Neural progenitor cell (in vitro differentiated cells): ENCODE measurements at places on chromosomes 11 and 22. TPM values are rescaled to one million over a fixed set of nuclear protein-coding genes. Genes with fewer than 3 reads are reported as not detected.

DNA sequence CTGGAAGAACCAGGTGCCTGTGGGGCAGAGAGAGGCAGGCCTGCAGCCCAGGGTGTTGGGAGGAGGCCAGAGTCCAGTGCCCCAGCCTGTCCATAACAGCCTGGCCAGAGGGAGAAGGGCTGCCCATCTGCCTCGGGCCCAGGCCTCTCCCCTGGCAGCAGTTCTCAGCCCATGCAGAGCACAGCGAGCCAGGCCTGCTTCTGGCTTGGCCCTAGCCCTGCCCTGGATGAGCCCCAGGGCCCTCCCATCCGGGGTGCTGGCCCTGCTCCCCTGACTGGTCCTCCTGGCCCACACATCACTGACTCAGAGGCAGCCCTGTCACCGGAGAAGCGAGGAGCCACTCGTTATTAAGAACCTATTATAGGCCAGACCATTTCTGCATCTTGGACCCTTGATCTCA is 19.7 kb upstream of the MYRF start:
- no peaks in the 10 kb centered on the region for H3K27me3 ChIP-seq
- H3K36me3 ChIP-seq: no peaks in the 10 kb centered on the region
- no peak overlapping the region for H3K27ac ChIP-seq
- no peaks in the 10 kb centered on the region for H3K4me1 ChIP-seq

DNA sequence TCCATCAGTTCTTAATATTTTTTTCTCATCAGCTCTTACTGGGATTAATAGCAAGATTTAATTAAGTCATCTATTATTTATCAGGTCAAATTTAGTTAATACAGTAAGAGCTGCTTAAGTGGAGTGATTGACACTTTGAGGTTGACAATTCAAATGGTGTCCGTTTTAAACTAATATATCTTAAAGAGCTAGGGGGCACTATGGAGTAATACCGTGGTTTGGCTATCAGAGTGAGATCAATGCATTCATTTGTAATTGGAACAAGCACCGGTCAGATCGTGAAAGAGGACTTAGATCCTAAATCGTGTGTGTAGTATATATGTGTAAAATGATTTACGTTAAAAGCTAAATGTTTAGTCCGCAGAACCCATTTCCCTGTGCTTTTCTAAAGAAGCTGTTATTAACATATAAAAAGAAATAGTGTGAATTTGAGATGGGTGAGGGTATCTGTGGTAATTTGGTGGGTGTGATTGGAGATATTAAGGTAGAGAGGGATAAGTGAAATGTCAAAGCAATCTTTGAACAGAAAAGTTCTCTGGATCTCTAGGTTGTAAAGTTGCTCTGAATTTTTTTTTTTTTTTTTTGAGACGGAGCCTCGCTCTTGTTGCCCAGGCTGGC is 2.3 kb downstream of the SIK2 start:
- H3K4me1 ChIP-seq: peaks cover 12% of the 10 kb centered on the region
- H3K27me3 ChIP-seq: peaks cover 21% of the 10 kb centered on the region
- no peaks in the 10 kb centered on the region for H3K36me3 ChIP-seq
- H3K27ac ChIP-seq: no peak overlapping the region

- H3K4me1 ChIP-seq: peaks cover 7% of the 10 kb centered on the region
- no peak overlapping the region for H3K27ac ChIP-seq
- no peaks in the 10 kb centered on the region for H3K36me3 ChIP-seq
- no peak for DNase-seq
- no peaks in the 10 kb centered on the region for H3K27me3 ChIP-seq
Observed at GRCh38 chr22:19981171-19981960, 35.3 kb downstream of the ARVCF start.

RBM4B gene
- total RNA-seq: 30.2 and 40.6 TPM in 2 replicates

DNA sequence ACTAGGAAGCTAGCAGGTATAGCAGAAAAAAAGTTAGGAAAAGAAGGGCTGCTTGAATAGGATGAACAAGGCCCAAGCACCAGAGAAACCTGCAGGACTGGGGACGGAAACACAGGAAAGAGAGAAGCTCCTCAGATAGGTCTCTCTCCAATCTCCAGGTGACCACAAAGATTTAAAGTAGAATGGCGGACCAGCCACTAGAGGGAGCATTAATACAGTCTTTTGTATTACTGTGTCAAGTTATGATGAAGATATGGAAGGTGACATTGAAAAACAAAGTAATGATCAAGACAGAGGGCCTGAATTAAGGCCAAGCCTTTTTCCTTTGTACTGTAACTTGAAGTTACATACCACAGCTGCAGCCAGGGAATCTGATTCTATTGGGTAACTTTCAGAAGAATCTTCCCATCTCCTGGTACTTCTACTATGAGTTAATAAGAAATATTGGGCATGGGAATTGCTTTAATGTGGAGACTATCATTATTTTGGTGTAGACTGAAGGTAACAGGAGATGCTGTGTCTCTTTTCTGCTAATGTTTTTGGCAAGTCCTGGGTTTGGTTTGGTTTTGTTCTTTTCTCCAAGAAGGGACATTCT is 33.8 kb downstream of the OR2AG2 start:
- no peak overlapping the region for H3K27ac ChIP-seq
- H3K4me3 ChIP-seq: no peak overlapping the region
- DNase-seq: peak; percentile 24
- no peaks in the 10 kb centered on the region for H3K4me1 ChIP-seq
- no peaks in the 10 kb centered on the region for H3K36me3 ChIP-seq

DNA sequence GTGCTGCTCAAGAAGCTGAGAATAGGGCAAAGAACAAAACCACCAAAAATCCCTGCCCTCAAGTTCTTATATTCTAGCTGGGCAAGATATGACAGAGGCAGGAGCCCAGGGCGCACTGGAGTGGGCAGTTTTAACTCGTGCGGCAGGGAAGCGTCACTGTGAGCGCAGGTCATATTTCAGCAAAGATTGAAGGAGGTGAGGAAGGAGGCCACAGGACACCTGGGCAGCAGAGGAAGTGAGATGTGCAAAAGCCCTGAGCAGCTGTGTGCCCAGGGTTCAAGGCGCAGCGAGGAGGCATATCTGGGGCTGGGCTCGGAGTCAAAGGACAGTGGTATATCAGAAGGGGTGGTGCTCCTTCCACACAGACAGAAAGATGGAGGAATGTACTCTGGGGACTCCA is 13.5 kb downstream of the KCNC1 start:
- H3K36me3 ChIP-seq: no peaks in the 10 kb centered on the region
- H3K27me3 ChIP-seq: no peaks in the 10 kb centered on the region
- DNase-seq: no peak
- H3K4me1 ChIP-seq: no peaks in the 10 kb centered on the region

SCGB2A2 gene
- total RNA-seq: not detected in 2 replicates

- no peaks in the 10 kb centered on the region for H3K36me3 ChIP-seq
- no peak overlapping the region for H3K4me3 ChIP-seq
- no peak for DNase-seq
Observed at GRCh38 chr11:73287400-73288101, 15.4 kb downstream of the P2RY6 start.

DNA sequence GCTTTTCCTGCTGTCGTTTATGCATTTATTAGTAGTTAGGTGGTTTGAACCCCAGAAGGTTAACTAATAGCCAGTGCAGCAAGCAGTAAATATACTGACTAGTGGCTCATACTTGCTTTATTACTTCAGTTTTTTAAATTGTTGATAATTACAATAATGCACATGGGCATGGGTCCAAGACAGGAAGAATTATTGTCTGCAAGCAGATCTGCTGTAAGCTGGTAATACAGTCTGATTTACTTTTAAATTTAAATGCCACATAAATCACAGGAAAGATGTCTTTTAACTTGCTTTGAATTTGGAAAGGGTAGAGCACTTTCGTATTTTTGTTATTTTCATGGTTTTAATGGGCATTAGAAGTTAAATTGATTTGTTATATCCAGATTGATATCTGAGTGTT is 27.1 kb downstream of the APLP2 start:
- no peak overlapping the region for H3K4me3 ChIP-seq
- no peak for DNase-seq
- H3K27ac ChIP-seq: no peak overlapping the region
- no peaks in the 10 kb centered on the region for H3K36me3 ChIP-seq
- peaks cover under 1% of the 10 kb centered on the region for H3K4me1 ChIP-seq

DNA sequence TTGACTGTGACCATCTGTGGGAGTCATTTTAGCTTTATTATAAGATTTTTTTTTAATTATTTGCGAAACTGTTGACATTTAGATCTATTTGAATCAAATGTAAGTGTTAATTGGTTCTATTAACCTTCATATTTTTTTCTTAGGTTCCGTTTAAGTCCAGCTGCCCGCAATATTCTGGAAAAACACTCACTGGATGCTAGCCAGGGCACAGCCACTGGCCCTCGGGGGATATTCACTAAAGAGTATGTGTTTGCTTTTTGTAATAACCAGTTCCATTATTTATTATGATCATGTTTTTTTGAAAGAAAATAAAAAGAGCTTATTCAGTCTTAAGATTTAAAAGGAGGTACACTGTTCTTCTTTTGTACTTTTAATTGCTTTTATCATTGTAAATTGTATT is 43.9 kb downstream of the PDHX start:
- H3K36me3 ChIP-seq: no peaks in the 10 kb centered on the region
- H3K27me3 ChIP-seq: no peaks in the 10 kb centered on the region
- DNase-seq: no peak
- H3K4me1 ChIP-seq: peaks cover 8% of the 10 kb centered on the region
- no peak overlapping the region for H3K27ac ChIP-seq

HBG2 gene
- total RNA-seq: not detected in 2 replicates

FIBP gene
- total RNA-seq: 92.1 and 113 TPM in 2 replicates

MFNG gene
- total RNA-seq: 2.3 and 10.6 TPM in 2 replicates

DNA sequence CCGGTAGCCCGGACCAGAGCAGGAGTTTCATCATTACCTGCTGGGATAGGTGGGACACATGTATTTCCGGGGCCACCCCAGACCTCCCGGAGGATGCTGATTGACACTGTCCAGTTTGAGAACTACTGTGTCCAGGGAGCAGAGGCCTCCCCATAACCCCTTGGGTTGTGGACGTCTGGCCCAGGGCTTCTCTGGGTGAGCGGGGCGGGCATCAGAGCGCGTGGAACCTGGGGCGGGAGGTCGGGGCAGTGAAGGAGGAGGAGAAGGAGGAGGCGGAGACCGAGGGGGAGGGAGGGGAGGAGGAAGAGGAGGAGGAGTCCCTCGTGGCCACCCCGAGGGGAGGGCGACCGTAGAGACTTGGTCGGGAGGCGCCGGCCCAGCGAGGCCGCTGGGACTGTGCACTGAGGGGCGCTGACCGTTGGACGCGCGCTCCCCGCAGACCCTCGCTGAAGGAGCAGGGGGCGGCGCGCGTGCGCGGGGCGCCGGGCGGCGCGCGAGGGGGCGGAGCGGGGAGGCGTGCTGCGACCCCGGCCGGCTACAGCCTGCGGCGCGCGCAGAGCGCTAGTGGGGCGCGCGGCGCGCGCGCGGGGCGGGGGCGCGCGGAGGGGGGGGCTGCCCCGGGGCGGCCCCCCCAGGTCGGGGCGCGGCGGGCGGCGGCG is at the start of gene GRK3:
Gene GRK3, plus strand, starts transcription at position 356 of the 659 bp plus-strand sequence. CDS start 366 bp downstream, outside the sequence.
- H3K27ac ChIP-seq: no peak within 1 kb of the TSS
- peaks cover 32% of the 10 kb centered on the region for H3K4me1 ChIP-seq
- H3K4me3 ChIP-seq: peak within 1 kb of the TSS; percentile 99
- DNase-seq: peak; percentile 90
- H3K36me3 ChIP-seq: no peaks in the 10 kb centered on the region

DNA sequence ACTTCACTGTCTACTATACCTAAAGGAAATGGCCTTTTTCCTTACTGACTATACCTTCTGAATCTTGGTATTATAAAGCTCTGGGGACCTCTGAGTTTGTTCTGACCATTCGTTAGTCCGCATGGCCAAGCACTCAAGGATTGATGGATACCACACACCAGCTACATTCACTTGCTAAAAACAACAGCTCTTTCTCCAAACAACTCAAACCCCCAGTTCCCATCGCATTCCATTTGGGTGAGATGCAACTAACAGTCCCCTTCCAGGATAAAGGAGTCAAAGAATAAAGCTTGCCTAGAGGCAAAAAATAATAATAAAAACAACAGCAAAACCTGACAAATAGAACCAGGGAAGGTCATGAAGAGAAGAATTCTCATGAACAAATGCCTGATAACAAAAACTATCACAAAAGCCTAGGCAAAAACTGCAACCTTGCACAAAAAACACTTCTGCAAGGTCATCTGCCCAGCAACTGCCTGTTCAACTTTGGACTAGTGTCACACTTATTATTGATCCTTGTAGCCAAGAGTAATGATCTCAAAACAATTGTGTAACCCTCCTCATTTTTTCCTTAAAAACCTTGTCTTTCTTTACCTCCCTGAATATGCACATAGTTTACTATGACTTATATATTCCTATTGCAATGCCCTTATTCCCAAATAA is 139.0 kb upstream of the GUCY1A2 start:
- no peaks in the 10 kb centered on the region for H3K4me1 ChIP-seq
- no peaks in the 10 kb centered on the region for H3K36me3 ChIP-seq
- peak; percentile 52 for DNase-seq
- no peaks in the 10 kb centered on the region for H3K27me3 ChIP-seq

IL18BP gene
- 7.5 and 10.3 TPM in 2 replicates for total RNA-seq

DNA sequence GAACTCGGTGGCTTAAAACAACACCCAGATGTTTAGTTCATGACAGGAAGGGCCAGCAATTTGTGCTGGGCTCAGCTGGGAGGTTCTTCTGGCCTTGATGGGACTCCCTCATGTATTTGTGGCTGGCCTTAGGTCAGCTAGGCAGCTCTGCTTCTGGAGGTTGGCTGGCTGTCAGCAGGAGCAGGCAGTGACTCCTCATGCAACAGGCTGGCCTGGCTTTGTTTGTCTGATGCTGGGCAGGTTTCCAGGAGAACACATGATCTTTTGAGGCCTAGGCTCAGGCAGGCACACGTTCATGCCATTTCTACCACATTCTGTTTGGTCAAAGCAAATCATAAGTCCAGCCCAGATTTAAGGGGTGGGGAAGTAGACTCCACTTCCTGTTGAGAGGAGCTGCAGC is 571.2 kb downstream of the TBC1D22A start:
- H3K4me3 ChIP-seq: no peak overlapping the region
- no peak for DNase-seq

ELFN2 gene
- total RNA-seq: 0.82 and 1.1 TPM in 2 replicates

GRCh38 chr11:86663291-86663690 is 9.1 kb downstream of the ME3 start:
- H3K27me3 ChIP-seq: no peaks in the 10 kb centered on the region
- no peak overlapping the region for H3K4me3 ChIP-seq
- no peak overlapping the region for H3K27ac ChIP-seq
- peaks cover 4% of the 10 kb centered on the region for H3K36me3 ChIP-seq
- no peak for DNase-seq

- peak within 1 kb of the TSS; percentile 50 for H3K4me3 ChIP-seq
- no peak within 1 kb of the TSS for H3K27ac ChIP-seq
- peaks cover 21% of the 10 kb centered on the region for H3K4me1 ChIP-seq
- no peaks in the 10 kb centered on the region for H3K36me3 ChIP-seq
- peak; percentile 67 for DNase-seq
- H3K27me3 ChIP-seq: no peaks in the 10 kb centered on the region
Observed at GRCh38 chr11:78022397-78023396, at the start of gene KCTD14. KCTD14 (minus strand) TSS chr11:78023276; CDS start chr11:78023249, 27 bp downstream.

DNA sequence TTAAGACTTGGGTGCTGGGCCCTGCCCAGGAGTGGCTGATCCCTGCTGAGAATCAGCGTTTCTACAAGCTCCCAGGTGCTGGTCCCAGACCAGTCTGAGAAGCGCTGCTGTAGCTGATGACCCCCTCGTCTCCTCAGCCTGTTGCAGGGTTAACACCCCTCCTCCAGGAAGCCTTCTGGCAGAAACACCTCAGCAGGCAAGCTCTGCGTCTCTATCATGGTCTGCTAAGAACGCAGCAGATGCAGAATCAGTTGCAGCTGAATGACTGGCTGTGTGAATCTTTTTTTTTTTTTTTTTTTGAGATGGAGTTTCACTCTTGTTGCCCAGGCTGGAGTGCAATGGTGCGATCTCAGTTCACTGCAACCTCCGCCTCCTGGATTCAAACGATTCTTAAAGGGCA is 132.5 kb downstream of the CACNA1I start:
- peaks cover 53% of the 10 kb centered on the region for H3K4me1 ChIP-seq
- no peak overlapping the region for H3K27ac ChIP-seq
- peaks cover 14% of the 10 kb centered on the region for H3K27me3 ChIP-seq
- no peak for DNase-seq

LUZP2 gene
- 1.6 and 2.5 TPM in 2 replicates for total RNA-seq
